ENCODE measurements at places on chromosomes 11 and 22. TPM values are rescaled to one million over a fixed set of nuclear protein-coding genes. Genes with fewer than 3 reads are reported as not detected.
A peak's percentile ranks its signal among the peaks of the same experiment; 100 is the strongest.

SSTR3 gene
- total RNA-seq, result 0.41 TPM

DNA sequence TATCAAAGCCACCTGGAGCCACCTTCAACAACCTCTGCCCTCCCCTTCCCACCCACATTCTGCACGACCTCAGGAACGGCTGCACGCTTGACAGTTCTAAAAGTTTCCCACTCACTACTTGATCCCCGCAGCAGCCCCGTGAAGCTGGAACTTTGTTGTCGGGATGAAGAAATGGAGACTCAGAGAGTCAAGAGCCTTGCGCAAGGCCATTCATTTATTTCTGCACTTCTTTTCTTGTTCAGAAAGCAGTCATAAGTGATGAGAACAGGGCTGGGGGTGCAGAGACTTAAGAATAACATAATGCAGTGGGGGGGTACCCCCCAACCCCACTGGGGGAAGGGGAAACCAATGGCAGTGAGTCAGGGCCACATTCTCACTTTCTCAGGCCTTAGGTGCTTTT is 2.2 kb upstream of the ZFTA start:
- DNase-seq, result no peak

GRCh38 chr11:15127341-15127740 is 12.6 kb downstream of the INSC start:
- DNase-seq, result no peak

DNA sequence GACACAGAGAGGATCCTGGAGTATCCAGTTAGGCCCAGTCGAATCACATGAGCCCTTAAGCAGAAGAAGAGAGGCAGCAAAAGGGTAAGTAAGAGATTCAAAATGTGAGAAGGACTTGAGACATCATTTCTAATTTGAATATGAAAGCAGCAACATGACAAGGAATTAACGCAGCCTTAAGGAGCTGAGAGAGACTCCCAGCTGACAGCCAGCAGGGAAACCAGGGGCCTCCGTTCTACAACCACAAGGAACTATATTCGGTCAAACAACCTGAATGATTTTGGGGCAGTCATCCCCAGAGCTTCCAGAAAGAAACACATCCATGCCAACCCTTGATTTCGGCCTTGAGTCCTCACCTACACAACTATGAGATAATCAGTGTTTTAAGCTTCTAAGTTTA is 189.7 kb upstream of the MTNR1B start:
- DNase-seq, result no peak

- peak; percentile 29 for DNase-seq
Measured at GRCh38 chr11:34346551-34346950, 11.3 kb downstream of the ABTB2 start.

DNA sequence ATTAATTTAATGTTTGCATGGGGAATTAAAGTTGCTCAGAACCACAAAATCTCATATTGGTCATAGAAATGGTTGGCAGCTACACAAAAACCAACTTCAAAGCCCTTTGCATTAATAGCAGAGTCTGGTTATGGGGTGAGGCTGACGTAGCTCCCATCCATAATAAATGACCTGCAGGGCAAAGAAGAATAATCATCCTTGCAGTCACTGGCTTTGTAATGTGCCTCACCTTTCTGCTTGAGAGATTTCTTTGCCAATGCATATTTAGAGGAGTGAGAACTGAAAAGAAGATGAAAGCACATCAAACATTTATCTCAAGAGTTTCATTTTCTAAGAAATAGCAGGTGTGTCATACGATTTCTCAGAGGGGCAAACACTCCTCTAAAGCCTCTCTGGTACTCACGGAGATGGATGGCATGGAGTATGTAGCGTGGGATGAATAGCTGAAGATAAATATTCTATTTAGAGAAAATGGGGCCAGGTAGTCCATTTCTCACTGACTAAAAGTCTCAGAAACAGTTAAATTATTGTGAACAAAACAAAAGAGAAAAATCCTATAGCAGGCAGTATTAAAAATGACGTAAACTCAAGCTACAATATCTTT is 1491.9 kb downstream of the FAM181B start:
- DNase-seq, result no peak

GRCh38 chr22:46098525-46099475 is 51.5 kb upstream of the PPARA start:
- no peak for DNase-seq

- DNase-seq, result no peak
Measured at GRCh38 chr11:94107363-94107762, 21.3 kb upstream of the PANX1 start.

DNA sequence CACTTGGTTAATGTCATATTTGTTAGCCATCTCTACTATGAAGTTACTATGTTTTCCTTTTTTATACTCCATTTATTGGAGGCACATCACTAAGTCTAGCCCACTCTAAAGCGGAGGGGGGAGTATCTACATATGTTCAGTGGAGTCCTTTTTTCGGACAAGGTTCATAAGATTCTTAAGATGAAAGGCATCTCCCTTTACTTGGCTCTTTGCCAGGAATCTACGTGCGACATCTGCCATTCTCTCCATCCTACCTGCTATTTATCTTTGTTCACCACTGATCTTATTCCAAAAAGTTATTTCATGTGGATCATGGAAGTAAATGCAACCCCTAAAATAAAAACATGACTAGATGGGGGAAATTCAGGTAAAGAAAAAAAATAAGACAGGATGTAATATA is 77.4 kb upstream of the YWHAH start:
- DNase-seq, result no peak
